ENCODE measurements at places on chromosomes 5 and 9.
A peak's percentile ranks its signal among the peaks of the same experiment; 100 is the strongest.

- no peak for DNase-seq
Measured at GRCh38 chr9:72612449-72612848, 91.0 kb downstream of the TMC1 start.

DNA sequence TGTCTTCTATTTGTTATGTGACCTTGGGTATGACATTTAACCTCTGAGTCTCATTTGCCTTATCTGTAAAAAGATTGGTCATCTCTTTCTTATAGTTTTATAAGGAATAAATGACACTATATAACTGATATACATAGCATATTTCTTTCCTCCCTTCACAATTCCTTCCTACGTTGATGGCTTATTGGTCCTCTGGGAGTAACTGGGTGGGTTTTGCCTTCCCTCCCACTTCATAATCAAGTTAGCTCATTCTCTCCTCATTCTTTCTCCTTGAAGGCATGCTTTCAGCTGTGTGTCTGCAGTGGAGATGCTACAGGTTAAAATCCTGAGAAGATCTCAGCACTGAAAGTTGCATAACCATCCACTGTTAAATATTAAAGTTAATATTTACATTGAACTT, 382.4 kb downstream of the TMEM38B start:
- no peak for DNase-seq

DNA sequence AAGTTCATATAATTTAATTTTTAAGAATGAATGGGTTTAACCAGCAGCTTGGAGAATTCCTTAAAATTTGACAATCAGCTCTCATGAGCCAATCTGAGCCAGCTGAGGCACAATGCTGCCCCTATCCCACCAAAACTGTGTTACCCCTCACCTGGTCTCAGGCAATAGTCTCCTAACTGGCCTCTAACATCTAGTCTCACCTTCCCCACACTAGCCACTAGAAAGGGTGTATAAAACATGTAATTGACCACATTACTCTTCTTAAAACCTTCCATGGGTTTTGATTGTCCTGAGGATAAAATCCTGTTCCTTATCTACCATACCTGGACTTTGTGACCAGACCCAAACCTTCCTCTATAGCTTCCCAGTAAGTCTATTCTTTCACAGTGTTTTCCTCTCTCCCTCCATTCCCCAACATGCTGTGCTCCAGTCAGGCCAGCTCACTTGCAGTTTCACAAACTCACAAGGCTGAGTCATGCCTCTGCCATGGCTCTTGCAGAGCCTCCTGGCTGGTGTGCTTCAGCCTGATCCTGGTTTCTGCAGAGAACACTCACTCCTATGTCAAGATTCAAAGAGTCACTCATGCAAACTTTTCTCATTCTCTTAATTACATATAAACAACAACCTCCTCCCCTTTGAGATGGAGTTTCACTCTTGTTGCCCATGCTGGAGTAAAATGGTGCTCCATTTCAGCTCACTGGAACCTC, 16.0 kb upstream of the ZCCHC7 start:
- DNase-seq = peak; percentile 74

DNA sequence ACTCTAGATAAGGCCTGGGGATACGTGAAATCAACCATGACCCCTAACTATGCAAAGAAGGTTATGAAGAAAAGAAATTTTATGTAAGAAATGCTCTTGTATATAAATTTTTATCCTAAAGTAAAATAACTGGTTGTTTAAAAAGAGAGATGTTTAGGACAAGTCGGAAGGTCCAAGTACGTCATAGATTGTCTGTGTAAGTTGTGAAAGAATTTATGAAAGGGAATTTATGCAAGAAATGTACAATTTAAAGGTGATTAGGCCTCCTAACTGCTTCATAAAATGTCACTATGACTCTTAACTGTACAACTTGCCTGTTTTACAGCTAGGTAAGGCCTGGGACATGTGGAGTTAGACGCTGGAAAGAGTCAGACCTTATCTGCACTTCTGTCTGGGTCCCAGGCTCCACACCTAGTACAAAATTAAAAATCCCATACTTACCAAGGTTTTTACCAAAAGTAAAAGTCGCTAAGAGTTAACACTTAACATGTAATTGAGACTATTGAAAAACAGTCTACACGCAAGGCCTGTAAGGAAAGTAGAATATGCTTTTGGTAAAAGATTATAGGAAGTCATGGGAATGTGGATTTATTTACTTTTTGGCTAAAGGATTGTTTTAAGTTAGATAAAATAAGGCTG, 77.4 kb downstream of the KIAA0825 start:
- DNase-seq = no peak

DNA sequence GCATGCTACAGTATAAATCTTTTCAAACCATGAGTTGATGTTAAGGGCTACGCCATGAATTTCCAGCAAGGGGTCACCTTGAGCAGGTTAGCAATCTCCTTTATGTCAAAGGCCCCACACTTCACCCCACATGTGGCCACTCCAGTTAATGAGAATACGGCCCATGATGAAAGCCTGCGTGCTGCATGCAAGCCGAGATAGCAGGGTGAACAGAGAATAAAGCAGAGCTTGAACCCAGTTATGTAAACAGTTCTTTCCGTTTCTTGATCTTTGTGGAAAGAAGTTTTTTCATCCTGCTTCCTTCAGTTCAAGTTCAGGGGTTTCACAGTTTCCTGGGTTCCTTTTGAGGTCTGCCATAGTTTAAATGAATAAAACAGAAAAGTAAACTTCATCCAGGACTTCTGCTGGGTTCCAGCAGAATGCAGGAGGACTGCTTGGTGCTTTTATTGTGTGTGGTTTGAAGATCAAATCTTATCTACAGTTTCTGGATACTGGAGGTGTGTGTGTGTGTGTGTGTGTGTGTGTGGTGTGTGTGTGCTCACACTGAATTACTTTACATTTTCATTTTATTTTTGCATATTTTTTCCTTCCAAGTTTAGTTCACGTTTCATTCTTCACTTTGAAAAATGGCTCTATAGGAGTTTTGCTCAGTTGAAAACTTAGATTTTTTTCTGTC, 87.1 kb downstream of the HMHB1 start:
- no peak for DNase-seq

DNA sequence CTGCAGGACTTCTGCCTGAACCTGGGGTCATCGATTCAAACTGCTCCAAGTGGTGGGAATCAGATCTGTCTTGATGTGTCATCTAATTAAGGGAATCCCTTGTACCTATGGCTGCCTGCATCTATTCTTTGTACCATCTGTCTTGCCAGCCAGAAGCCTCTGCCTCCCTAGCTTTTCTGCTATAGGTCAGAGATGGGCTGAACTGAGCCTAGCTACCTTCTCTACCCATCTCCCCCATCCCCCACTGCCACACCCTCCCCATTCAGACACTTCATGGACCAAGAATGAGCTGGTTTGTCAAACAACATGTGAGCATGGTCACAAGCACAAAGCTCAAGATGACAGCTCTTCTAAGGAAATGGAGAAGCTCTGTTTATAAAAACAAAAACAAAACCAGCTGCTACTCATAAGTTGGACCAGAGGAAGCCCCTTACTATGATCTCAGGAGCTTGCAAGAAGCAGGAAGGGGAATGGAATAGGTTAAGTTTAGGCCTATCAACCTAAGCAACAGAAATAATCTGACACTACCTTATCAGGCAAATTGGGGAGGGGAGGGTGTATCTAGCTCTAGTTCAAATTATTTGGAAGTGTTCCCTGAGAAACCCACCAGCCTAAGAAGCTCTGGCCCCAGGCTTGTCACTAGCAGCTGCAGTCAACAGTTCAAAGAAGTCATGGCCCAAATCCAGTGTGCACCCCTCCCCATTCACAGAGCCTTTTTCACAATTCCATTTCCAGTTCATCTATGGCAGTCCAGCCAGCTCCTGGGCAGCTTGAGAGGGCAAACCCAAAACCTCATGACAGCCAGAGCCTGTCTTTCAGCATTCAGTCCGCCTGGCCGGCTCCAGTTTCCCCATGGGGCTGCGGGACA, 29.9 kb downstream of the SKP1 start:
- DNase-seq = no peak

GRCh38 chr5:174573221-174573994, 151.0 kb upstream of the MSX2 start:
- no peak for DNase-seq

DNA sequence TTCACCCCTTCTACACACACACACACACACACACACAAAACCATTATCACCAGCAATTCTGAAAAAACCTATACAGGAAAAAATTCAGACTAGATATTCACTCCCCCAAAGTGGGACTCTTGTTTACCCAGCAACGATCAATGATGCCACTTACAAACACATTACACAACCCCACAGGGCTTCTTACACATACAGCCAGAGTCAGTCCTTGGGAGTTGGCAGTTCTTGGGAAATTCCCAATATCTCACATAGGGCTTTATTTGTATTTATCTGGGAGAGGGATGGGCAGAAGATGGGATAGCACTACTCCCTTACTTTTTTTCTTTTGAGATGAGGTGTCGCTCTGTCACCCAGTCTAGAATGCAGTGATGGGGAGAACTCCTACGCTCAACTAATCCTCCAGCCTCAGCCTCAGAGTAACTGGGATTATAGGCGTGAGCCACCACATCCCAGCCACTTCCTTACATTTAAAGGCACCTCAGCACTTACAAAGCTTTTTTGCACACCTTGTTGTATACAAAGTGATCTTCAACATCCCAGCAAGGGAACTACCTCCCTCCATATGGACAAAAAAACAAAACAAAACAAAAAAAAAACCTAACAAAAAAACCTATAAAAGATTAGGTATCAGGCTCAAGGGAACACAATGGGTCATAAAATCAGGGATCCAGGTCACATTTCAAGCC, 168.4 kb downstream of the TSSK1B start:
- no peak for DNase-seq

DNA sequence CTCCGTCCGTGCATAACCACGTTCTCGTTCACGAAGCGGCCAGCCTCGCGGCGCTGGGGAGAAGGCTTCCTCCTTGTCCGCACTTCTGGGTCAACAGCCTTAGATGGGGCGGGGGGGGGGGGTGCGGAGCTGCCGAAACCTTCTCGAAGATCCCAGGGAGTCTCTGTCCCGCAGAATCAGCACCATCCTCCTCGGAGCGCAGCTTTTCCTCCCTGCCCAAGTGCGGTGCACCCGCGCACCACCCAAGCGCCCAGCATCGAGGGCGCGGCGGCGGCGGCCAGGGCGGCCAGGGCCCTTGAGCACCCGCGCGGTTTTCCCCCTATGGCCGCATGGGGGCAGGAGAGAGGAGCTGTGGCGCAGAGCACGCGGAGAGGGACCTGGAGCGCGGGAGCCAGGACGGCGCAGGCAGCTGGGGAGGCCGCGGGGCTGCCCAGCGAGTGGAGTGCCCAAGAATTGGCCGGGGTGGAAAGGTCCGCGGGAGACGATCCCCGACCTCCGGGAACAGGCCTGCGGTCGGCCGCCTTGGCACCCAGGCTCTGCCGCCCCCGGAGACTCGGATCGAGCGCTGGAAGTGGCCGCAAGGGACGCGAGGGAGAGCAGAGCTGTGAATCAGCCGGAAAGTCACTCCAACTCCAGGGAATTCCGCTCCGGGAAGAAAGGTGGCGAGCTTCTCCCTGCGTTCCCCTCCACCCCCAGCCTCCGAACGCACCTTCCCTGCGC, 43.1 kb downstream of the TMEM174 start:
- DNase-seq = peak; percentile 60

DNA sequence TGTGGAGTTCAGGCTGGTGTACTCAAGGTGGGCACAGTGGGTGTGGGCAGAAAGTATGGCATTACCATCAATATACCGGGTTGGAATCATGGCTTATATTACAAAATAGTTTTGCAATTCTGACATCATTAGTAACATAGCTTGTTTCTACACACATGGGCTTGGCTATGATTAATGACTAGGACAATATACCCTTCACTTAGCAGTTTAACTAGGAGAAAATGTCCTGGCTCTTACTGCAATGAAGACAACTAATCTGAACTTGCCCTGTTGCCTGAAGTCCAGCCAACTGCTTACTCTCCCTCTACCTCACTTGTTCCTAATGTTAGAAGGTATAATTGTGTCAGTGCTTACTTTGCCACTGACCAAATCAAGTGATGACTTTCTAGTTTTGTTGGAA, 612.5 kb downstream of the EFNA5 start:
- no peak for DNase-seq

DNA sequence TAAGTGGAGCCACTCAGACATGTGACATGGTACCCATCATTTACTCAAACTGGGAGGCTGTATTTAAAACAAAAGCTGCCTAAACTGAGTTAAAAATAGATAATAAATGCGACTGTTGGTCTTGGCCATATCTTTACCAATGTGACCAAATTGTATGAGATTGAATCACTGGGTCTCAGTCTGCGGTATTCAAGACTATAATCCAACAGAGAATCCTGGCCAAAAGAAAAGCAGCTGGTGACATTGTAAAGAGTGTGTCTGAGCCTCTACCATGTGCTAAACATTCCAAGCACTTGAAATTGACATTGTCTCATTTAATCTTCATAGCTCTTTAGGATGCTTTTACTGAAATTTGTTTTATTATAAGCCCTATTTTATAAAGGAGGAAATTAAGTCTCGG, 282.6 kb downstream of the ZNF608 start:
- no peak for DNase-seq

DNA sequence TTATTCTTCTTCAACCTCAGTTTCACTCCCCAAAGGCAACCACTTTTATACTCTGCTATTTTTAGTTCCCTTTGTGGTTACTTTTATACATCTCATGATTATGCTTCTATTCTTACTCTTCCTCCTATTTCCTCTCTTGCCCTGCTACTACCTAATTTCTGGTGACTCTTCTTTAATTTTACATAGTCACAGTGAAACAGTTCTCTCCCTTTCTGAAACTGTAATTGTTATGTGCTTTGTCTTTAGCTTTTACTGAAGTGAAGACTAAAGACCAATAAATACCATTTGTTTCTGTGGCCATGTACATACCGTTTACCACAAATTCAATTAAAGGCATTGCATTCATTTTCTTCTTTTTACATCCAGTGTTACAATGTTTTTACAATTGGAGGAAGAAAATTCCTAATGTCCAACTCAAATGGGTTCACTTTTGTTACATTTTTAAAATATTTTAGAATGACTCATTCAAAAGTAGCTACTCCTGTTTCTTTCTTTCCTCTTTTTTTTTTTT, 410.6 kb downstream of the PSAT1 start:
- no peak for DNase-seq

DNA sequence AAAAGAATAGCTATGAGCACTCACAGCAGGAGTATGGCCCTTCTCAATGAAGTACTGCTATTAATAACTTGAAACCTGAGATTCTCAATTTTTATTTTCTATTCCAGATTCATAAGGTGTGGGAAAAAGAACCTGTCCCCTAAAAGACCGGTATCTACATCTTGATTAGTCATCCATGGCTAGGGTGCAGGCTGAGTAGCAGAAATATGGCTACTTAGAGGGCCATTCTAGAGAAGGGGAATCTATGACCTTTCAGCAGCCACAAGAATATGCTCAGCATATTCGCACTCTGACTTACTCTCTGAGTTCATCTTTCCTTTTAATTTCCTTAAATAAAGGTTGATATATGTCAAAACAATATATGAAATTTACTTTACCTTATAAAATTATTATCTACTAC, 27.7 kb downstream of the WDR36 start:
- no peak for DNase-seq

- no peak for DNase-seq
Measured at GRCh38 chr5:172093559-172093958, 87.1 kb upstream of the FBXW11 start.

DNA sequence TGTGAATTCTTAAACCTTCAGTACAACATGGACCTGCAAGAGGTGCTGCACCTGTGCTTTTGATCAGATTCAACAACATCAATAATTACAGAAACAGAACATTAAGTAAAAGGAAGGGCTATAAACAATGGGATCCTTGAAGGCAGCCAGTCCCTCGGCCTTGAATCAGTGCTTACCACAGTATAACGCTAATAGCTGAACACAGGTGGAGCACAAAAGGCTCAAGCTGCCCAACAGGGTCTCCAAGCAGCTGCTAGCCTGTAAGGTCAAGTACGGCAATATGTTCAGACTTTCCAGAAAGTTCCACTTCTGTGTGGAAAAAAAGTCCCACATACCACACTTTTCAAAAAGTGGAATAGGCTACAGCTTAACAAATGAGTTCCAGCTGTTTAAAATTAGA, 61.9 kb upstream of the ITGA1 start:
- peak; percentile 16 for DNase-seq

All from brain microvascular endothelial cell (primary cell).